ENCODE measurements at places on chromosomes 12 and 14.
A peak's percentile ranks its signal among the peaks of the same experiment; 100 is the strongest.

DNA sequence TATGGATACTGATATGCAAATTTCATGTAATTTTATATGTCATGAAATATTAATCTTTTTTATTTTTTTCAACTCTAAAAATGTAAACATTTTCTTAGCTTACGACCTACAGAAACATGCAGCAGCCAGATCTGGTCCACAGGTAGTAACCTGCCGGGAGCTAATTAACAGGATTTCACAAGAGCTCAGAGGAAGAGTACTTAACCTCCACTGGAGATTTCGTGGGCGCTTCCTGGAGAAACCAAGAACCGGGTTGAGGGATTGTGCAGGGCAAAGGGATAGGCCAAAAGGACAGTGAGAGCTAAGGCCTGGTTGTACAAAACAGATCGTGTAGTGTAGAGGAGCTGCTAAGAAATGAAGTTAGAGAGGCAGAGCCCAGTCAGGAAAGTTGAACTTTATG, 315.7 kb downstream of the PAWR start:
- DNase-seq = no peak

GRCh38 chr14:53993920-53994607, 37.4 kb upstream of the BMP4 start:
- DNase-seq = no peak

DNA sequence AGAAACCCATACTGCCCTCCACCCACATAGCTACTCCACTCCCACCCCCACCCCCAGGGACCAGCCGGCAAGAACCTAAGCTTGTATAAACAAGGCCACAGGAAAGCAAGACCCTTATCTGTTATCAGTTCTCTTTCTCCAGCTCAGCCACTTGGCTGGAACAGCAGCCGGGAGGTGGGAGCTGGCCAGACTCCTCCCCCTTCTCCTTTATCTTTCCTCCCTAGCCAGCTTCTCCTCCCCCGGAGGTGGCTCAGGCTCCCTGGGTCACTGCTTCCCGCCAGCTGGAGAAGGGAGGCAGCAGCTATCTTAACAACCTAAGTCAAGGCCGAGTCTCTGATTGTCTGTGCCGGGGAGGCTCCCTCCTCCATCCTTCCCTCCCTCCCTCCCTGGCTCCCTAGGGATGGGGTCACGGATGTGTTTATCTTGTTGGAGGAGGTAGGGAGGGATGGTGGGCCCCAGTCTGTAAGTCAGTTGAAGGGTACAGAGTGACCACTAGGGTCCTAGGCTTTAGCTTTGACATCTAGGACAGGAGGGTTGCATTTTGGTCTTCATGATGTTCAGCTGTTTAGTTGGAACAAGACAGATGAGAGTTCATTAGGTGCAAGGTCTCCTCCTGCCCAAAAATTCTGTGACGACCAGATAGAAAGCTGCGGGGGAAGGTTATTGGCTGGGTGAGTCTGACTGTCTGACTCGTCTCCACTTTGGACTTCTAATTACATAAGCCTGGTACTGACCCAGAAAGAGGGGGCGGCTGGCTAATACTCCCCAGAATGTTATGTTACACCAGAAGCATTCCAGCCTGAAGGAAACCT, 29.7 kb downstream of the ZFP36L1 start:
- no peak for DNase-seq

- DNase-seq = peak; percentile 78
These were observed 27.8 kb upstream of the GPR132 start for GRCh38 chr14:105093038-105093430.

GRCh38 chr14:95404583-95404982, 84.9 kb upstream of the CLMN start:
- DNase-seq = no peak

DNA sequence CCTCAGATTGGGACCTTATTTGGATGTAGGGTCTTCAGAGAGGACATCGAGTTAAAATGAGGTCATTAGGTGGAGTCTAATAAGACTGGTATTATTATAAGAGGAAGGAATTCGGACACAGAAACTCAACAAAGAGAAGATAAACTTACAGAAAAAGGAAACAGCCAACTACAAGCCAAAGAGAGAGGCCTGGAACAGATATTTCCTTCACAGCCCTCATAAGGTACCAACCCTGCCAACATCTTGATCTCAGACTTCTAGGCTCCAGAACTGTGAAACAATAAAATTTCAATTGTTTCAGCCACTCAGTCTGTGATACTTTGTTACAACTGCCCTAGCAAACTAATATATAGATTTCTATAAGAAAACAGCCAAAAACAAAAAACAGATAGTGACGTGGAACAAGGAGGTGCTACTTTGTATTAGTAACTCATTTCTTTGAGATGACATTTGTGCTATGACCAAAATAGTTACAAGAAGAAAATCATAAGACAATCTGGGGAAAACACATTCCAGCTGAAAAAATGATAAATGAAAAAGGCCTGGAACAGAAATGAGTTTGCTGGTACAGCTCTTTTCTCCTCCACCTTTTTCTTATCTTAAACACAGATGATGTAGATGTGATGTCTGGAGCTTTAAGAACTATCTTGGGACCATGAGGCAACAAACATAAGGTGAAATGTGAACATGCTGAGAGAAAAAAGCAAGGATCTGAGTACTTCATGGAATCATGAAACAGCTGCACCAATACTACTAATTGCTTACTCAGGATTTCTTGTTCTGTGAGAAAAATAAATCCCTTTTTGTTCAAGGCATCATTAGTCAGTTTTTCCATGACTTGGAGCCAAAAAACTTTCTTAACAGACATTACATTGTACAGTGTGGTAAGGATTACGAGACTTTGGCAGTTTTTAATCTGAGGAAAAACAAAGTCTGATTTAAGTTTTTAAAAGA, 243.2 kb downstream of the ANO6 start:
- DNase-seq = no peak

- no peak for DNase-seq
These were observed 936 bp downstream of the TFCP2 start for GRCh38 chr12:51171884-51172514.

- DNase-seq = no peak
These were observed 87.2 kb upstream of the PTPRB start for GRCh38 chr12:70724444-70724843.

DNA sequence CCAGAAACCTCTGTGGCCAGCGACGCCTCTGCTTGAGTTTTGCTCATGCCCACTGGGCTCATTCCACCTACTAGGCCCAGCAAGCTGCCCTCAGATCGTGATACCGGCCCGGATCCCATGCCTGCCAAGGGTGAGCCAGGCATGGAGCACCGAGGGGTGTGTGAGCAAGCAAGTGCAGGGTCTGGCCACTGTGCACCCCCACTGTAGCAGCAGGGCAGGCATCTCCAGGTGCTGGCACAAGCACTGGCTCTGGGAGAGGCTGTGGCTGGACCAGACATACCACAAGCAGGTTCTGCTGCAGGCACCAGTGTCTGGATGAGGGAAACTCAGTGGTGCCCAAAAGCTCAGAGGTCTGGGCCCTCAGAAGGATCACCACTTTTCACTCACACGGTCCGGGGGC, 20.6 kb downstream of the FAM186A start:
- DNase-seq = no peak

GRCh38 chr12:124567673-124568373, 411 bp upstream of the NCOR2 start:
- peak; percentile 81 for DNase-seq

DNA sequence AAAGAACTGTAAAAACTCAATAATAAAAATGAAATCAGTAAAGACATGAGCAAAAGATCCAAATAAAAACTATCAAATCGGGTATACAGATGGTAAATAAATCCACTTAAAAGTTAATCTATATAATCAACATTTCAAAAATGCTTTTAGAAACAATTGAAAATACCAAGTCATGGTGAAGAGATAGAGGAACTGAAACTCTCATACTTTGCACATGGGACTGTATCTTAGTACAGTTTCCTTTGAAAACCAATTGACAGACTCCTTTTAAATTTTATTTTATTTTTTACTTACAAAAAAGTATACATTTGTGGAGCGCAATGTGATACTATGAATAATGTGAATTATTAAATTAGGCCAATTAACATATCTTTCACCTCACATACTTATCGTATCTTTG, 98.6 kb upstream of the FAR2 start:
- DNase-seq = no peak

- DNase-seq = no peak
These were observed 272.3 kb downstream of the TMTC2 start for GRCh38 chr12:82958966-82959365.

DNA sequence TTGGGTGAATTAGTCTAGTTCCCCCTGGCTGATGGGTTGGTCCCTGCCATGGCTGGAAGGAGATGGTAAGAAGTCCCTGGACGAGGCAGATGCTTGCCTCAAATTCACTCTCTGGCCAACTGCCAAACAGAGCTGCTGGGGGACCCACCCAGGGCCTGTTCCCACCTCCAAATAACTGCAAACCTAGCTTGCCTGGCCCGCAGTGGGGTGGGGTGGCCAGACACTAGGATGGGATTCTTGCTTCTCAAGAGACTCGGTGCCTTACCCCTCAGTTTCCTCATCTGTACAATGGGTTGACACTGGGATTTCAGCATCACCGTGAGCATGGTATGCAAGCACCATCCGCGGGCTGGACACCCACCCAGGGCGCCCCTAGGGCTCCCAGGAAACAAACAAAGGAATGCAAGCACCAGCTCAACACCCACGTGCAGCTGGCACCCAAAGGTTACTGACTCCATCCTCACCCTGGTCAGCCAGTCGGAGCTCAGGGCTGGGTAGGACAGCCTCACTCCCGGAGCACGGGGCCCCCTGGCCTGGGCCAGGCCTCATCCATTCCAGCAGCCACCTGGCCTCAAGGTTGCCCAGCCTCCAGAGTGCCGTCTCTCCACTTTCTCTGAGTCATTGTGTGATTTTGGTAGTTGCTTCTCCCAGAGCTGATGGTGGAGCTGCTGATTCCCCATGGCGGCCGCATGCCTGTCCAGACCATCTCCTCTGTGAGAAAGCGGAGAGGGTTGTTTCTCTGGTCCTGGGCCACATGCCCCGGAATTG, 205.2 kb upstream of the RTL1 start:
- DNase-seq = peak; percentile 18

GRCh38 chr14:71885301-71885700, 46.9 kb upstream of the RGS6 start:
- no peak for DNase-seq

GRCh38 chr14:85475113-85475512, 54.8 kb upstream of the FLRT2 start:
- DNase-seq = no peak

DNA sequence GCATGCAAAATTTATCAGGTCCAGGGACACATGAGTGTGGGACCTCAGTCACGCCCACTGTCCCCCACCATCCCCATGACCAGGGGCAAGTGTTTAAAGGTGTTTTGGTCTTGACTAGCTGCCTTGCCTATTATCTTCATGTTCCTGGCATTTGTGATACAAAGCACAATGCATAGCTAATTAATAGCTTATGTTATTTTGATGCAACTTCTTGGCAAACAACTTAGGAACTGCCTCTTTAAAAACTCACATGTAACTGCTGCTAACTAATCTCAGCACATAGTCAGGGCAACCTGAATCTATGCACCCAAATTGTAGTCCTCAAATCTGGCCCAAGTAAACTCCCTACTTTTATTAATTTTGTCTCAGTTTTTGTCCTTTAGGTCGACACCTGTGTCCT, 7.4 kb upstream of the OR6J1 start:
- no peak for DNase-seq

GRCh38 chr12:30934811-30935210, 8.3 kb downstream of the TSPAN11 start:
- no peak for DNase-seq

DNA sequence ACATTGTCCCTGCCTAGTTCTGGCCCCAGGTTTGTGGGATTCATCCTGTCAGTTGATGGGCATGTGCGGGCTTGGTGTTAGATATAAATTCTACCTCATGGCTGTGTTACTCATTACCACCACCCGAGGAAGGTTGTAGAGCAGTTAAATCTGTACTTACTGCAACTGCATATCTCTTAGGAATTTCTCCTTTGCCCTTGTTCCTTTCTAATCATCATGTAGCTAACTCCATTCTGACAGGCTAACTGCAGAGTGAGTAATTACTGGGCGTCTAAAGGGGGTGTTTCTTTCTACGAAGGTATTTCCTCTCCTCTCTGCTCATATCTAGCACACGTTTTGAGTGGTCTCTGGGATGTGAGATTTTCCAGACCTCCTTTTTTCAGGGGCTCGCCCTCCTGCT, 1076.7 kb downstream of the TMTC2 start:
- no peak for DNase-seq

- no peak for DNase-seq
These were observed 20.3 kb downstream of the KRT85 start for GRCh38 chr12:52347016-52347415.

GRCh38 chr14:28769276-28769880, 2.8 kb downstream of the FOXG1 start:
- DNase-seq = no peak

GRCh38 chr12:6551063-6551461, 4.8 kb downstream of the IFFO1 start:
- DNase-seq = no peak

GRCh38 chr12:29334937-29335336, 46.0 kb downstream of the ERGIC2 start:
- no peak for DNase-seq

GRCh38 chr14:29925736-29926135, 1.9 kb downstream of the PRKD1 start:
- DNase-seq = no peak

DNA sequence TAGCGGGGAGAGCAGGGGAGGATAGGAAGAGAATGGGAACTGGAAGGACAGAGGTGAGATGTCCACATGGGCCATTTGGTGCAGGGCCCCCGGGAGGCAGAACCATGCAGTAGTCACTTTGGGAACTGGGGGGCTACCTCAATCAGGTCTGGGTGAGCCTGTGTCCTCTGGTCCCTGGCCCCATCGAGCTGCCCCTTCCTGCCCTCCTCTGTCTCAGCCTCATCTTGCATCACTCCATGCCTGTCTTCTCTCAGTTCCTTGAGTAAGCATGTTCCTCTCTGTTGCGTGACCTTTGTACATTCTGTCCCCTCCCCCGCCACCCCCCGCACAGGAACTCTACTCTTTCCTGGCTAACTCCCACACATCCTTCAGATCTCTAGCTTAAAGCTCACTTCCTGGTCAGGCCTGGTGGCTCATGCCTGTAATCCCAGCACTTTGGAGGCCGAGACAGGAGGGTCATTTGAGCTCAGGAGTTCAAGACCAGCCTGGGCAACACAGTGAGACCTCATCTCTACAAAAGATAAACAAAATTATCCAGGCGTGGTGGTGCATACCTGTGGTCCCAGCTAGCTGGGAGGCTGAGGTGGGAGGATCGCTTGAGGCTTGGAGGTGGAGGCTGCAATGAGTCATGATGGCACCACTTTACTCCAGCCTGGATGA, 23.2 kb downstream of the FOS start:
- peak; percentile 50 for DNase-seq

GRCh38 chr12:121668750-121669520, 519 bp downstream of the MORN3 start:
- peak; percentile 74 for DNase-seq

- no peak for DNase-seq
These were observed 44.7 kb downstream of the PTPN11 start for GRCh38 chr12:112463478-112463877.
